ENCODE measurements at places on chromosomes 3 and 15.

DNA sequence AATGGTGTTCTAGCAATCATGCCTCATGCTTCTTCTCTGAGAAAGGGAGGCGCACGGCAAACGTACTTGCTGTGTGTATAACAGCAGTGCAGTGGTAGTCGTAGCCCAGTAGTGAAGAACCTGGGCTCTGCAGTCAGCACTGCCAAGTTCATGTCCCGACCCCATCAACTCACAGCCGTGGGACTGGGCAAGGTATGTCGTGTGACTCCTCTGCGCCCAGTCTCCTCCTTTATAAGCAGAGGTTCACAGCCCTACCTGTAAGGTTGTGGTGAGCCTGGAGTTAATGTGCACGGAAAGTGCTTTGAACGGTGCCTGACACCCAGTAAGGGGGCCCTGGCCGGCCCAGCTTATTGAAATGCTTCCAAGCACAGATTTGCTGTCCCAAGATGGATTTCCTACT, 26.6 kb downstream of the EHD4 start:
- DNase-seq: no peak

GRCh38 chr3:173055228-173055933, 85.7 kb downstream of the SPATA16 start:
- no peak for DNase-seq

DNA sequence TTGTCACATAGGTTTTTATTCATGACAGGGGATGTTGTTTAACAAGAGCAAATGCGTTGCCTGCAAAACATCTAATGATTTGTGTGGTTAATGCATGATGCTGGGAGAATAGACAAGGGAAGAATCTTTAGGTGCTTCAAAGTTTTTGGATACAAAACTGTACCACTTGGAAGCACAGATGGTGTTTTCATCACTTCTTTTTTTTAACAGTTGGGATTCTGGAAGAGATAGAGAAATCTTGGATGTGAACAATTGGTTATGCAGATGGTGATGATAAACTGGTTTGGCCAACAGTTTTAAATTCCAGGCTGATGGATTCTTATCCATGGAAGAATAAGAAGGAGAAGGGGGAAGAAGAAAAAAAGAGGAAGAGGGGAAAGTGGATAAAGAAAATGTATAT, 379.4 kb downstream of the KCNH8 start:
- no peak for DNase-seq

GRCh38 chr3:113287111-113287802, 75.9 kb downstream of the BOC start:
- peak; percentile 59 for DNase-seq

DNA sequence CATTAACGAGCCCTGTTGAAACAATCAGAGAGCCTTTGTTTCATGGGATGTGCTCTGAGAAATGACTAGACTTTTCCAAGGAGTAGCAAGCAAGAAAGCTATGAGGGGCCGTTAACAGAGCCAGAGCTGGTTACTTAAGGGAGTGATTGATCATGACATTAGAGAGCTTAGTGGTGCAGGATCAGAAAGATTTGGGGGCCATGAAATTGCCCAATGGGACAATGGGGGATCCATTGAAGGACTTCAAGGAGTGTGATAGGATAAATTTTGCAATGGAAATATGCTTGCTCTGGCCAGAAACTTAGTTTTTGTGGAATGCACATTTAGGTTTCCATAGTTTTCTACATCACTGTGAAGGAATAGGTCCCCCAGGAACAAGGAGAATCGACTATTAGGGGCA, 45.6 kb downstream of the LRRC3B start:
- DNase-seq: no peak

GRCh38 chr3:9244495-9245183, 4.8 kb downstream of the SRGAP3 start:
- no peak for DNase-seq

DNA sequence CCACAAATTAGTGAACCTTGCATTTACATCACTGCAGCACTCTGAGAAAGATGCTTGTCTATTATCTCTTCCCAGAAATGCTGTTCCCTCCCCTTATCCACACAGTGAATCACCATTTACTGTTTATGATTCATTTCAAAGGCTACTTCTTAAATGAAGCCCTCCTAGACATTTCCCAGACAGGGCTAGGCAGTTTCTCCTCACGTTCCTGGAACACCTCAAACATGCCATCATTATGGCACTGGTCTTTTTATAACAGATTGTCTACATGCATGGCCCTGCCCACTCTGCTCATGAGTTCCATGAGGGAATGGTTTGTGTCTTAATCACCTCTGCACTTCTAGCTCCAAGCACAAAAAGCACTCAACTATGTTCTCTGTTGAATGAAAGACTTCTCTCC, 32.2 kb upstream of the TM2D3 start:
- DNase-seq: peak; percentile 58

DNA sequence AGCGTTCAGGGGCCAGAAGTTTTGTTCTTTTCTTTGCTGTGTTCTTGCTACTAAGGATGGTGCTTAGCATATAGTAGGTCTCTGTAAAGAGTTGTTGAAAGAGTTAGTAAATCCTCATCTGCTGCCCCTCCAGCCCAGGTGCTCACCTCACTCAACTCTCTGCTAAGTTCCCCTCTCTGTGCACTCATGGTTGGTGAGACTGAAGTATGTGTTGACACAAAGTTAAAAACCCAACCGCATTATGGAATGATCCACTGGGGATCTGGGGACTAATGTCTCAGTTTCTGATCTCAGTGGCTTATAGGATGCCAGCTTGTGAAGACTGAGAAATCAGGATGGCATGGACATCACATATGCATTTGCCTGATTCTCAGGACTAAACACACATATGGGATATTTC, 13.8 kb downstream of the RYR3 start:
- DNase-seq: no peak

DNA sequence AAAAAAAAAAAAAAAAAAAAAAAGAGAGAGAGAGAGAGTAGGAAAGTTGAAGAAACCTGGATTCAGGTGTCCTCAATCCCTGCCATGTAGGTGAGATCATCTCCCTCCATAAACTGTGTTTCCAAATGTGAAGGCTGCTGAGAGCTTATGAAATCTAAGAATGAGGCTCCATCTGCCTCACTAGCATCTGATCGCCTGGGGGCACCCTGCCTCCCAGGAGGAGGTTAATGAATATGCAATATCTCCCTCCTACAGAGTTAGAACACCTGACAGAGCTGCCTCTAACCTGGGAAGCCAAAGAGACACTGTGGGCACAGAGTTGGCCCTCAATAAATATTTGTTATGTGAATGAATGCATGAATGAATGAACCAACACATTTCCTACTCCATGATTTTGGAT, 23.8 kb upstream of the ZNF148 start:
- DNase-seq: no peak

- DNase-seq: no peak
Observed at GRCh38 chr3:127730171-127730570, 57.4 kb downstream of the ABTB1 start.

DNA sequence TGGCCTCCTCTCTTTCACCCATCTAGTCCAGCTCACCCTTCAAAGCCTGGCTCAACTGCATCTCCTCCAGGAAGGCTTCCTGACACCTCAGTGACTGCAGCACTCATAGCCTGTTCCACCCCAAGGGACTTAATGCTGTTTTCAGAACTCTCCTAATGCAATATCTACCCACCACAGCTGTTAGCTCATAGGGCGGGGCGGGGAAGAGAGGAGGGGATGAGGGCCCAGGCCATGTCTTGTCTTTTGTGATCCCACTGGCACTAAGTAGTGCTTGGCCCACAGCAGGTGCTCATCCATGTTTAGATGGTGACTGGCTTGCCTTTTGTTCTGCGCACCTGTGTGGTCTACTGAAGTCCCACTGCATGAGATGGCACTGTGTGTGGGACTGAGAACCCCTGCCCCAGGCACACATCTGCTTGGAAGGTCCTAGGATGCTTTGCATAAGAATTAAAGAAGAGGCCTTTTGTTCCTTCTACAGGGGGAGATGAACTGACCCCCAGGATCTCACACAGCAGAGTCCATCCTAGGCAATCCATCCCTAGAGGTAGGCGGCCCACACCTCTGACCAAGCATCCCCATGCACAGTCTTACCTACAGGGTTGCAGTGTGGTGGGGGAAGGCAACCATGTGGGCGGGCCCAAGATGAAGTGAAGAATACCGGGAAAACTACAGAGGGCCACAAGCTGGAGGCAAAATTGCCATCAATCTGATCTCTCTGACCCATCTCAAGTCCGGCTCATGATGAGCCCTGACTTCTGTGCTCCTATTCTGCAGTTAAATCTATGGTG, 23.0 kb downstream of the SLC12A8 start:
- DNase-seq: no peak

- no peak for DNase-seq
Observed at GRCh38 chr3:107681396-107681795, 158.6 kb downstream of the BBX start.

DNA sequence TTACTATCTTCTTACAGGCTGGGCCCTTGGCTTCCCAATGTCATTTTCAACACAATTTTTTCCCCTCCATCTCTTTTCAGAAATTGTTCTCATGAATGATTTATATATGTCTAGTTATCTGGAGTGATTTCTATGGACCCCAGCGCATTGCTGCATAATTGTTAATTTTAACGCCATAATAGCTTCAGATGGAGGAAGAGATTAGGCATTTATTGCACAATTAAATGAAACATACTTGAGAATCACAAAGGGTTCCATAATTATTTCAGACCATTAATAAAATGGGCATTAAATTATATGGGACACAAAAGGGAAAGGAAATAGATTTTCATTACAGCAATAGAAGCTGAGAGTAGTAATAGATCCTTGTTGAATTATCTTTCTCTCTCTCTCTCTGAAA, 70.3 kb upstream of the SOX14 start:
- DNase-seq: no peak

GRCh38 chr15:82552861-82553260, 12.6 kb upstream of the RPS17 start:
- DNase-seq: no peak

DNA sequence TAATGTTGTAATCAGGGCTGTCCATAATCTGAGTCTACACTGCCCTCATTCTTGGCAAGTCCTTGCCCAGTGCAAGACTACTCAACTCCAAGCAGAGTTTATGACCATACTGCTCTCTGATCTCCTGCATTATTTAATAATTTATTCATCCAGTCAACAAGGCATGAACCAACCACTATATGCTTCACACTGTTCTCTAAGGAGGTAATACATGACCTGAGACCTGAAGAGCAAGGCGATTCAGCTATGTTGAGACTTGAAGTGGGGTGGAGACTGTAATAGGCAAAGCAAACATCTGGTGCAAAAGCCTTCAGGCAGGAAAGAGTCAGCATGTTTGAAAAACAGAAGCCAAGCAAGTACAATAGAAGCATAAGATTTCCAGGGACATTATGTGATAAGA, 1362.8 kb downstream of the ROBO2 start:
- no peak for DNase-seq

DNA sequence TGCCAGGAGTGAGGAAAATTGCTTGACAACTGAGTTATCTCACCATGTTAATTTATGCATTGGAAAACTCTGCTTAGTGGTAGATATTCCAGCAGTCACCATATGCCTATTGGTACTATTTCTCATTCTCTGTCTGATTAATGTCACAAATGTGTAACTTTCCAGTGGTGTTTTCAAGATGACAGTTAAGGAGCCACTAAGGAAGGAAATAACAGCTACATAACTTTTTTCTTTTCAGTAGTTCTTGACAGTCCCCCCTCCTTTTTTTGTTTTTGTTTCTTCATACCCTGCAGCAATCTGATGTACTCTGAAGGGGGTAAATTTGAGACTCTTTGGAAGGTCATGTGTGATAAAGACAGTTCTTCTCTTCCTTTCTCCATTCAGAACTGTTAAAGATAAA, 13.1 kb downstream of the RASA2 start:
- no peak for DNase-seq

DNA sequence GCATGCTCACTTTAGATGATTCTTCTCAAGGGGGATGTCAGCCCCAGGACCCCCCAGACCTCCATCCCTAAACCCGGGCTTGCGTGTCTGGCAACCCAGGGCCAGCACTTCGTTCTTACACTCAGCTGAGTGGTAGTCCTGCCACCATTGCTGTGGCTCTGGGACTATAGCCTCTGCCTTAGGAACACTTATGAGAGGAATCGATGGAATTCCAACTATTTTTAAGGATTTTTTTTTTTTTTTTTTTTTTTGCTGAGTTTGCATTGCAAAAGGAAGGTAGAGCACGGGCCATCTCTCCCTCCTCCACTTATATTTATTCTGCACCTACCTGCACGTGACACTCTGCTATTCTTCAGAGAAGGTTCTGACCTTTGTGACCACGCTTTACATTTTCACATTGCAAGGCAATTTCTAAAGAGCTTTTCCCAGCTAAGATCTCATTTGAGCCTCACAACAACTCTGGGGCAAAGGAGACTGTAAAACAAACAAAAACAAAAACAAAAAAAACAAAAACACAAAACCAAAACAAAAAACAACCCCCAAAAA, 113.9 kb downstream of the LPP start:
- DNase-seq: no peak

GRCh38 chr15:84572231-84572630, 28.6 kb upstream of the ZSCAN2 start:
- DNase-seq: no peak

- peak; percentile 48 for DNase-seq
Observed at GRCh38 chr3:189270248-189270832, 98.6 kb downstream of the TPRG1 start.

GRCh38 chr3:140370686-140371085, 307.2 kb upstream of the TRIM42 start:
- no peak for DNase-seq

GRCh38 chr3:23748398-23749110, 57.2 kb upstream of the UBE2E1 start:
- peak; percentile 37 for DNase-seq

GRCh38 chr3:195274259-195274966, 3.5 kb upstream of the XXYLT1 start:
- DNase-seq: no peak
